Activated naive CD4-positive, alpha-beta T cell treated with anti-CD3 and anti-CD28 coated beads, Interleukin-2, amount 10 ng/mL, durations not matched to agents 7 days and 5 days (primary cell): ENCODE measurements at places on chromosomes 7 and 10.

DNA sequence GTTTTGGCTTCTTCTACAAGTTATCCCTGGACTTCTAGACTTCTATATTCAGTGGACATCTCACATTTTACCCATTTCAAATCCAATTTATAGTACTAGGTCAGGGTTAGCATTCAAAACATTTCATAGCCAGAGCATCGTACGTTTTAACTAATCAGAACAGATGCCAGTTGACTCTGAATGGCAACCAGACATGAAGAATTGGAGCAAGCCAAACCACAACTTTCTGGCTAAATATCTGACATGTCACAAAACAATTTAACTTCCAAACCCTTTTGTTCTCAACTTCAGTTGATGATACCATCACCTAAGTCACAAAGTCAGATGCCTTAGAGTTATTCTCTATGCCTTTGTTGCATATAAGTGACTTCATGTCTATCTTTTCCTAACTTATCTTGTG is 1105.7 kb downstream of the XPNPEP1 start:
- no peaks in the 10 kb centered on the region for H3K36me3 ChIP-seq
- no peak for DNase-seq
- no peak overlapping the region for H3K4me3 ChIP-seq
- H3K4me1 ChIP-seq = no peaks in the 10 kb centered on the region

- H3K27me3 ChIP-seq = peaks cover 8% of the 10 kb centered on the region
- H3K4me3 ChIP-seq = no peak overlapping the region
- H3K36me3 ChIP-seq = no peaks in the 10 kb centered on the region
- H3K4me1 ChIP-seq = no peaks in the 10 kb centered on the region
Observed at GRCh38 chr10:48236199-48236621, 38.3 kb downstream of the FRMPD2 start.

DNA sequence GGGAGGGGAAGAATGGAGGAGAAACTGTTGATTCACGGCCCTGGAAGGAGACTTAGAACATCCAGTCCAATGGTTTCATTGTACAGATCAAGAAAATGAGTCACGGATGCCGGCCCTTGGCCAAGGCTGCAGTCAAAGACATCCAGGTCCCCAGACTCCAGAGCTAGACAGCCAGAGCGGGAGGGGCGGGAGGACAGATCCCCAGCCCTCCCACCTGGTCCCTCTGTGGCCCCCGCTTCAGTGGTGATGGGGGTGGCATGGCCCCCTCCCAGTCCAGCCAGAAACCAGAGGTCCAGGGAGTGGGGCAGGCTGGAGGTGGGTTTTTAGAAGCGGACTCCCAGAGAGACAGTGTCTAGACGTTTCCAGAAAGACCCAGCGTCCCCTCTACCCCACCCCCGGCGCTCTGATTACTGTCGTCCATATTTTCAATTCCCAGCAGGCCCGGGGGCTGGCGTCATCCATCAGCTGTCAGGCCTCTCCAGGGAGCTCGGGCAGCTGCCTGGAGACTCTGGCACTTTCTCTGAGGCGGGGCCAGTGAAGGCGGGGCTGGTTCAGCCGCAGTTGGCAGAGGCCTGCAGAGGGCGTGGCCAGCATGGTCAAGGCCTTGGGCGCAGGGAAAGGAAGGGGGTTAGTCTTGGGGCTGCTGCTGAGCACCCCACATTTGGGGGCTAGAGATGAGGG is 8.0 kb upstream of the HSPB1 start:
- H3K27ac ChIP-seq = no peak overlapping the region
- H3K4me1 ChIP-seq = peaks cover 10% of the 10 kb centered on the region
- no peak overlapping the region for H3K4me3 ChIP-seq
- H3K27me3 ChIP-seq = peaks cover 35% of the 10 kb centered on the region
- DNase-seq = no peak
- no peaks in the 10 kb centered on the region for H3K36me3 ChIP-seq

DNA sequence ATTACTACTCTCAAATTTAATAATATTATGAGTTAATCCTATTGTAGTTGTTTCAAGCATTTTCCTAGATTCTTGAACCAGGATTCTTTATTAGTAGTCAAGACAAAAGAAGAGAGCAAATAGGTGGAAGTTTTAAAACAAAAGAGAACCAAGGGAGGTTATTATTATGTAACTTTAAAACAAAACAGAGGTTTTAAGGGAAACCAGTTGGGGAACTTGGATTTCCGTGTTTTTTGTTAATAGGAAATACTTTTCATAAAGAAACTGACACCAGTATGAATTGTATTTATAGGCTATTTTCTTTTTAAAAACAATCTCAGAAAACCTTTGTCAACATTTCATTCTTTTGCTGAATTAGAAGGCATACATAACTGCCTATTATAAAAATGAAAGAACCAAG is 183.9 kb downstream of the WNT2 start:
- no peak overlapping the region for H3K4me3 ChIP-seq
- no peak for DNase-seq
- H3K27me3 ChIP-seq = no peaks in the 10 kb centered on the region
- peaks cover 9% of the 10 kb centered on the region for H3K4me1 ChIP-seq
- H3K36me3 ChIP-seq = no peaks in the 10 kb centered on the region
- H3K27ac ChIP-seq = no peak overlapping the region

GRCh38 chr7:130423501-130424037 is 17.2 kb downstream of the CEP41 start:
- peaks cover 8% of the 10 kb centered on the region for H3K36me3 ChIP-seq
- no peak overlapping the region for H3K4me3 ChIP-seq
- H3K27me3 ChIP-seq = no peaks in the 10 kb centered on the region
- H3K4me1 ChIP-seq = peaks cover 53% of the 10 kb centered on the region

GRCh38 chr7:130024390-130024789 is 26.8 kb downstream of the ZC3HC1 start:
- peaks cover 37% of the 10 kb centered on the region for H3K36me3 ChIP-seq
- H3K4me1 ChIP-seq = peaks cover 4% of the 10 kb centered on the region
- H3K27ac ChIP-seq = no peak overlapping the region
- H3K27me3 ChIP-seq = no peaks in the 10 kb centered on the region
- DNase-seq = no peak

DNA sequence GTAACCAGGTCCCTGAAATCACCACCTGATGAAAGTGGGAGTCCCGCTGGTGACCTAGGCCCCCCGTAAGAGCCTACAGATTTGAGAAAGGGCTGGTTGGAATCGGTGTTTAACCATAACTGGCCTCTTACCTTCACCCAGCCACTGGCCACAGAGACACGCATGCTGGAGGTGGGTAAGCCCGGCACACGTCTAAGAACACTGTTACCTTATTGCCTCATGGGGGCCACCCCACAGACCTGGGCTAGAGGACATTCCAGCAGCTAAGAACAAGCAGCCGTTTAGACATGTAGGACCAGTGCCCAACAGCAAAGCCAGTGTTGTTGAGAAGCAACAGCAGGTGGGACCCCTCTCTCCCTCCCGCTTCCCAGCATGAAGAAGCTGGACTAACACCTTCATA is 2.5 kb upstream of the GDF2 start:
- no peaks in the 10 kb centered on the region for H3K4me1 ChIP-seq
- no peak overlapping the region for H3K27ac ChIP-seq
- no peak overlapping the region for H3K4me3 ChIP-seq
- H3K27me3 ChIP-seq = peaks cover 8% of the 10 kb centered on the region

GRCh38 chr10:124535731-124536495 is 74.3 kb downstream of the LHPP start:
- H3K27ac ChIP-seq = no peak overlapping the region
- no peak for DNase-seq
- H3K4me3 ChIP-seq = no peak overlapping the region
- H3K36me3 ChIP-seq = no peaks in the 10 kb centered on the region
- peaks cover 4% of the 10 kb centered on the region for H3K27me3 ChIP-seq

DNA sequence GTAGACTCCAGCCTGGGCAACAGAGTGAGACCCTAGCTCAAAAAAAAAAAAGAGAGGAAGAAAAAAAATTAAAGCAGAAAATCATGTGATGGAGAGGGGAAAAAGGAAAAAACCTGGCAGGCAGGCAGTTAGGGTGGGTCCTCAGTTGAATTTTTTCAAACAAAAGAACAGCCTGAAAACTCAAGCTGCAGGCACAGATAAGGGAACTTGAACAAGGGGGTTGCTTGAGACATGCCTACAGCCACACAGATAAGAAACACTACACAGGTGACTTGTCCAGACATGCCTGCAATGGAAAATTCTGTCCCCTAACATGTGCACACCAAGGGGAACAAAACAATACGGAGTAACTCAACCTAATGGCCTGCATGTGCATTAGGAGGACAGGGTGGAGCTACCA is 19.2 kb downstream of the VIM start:
- H3K36me3 ChIP-seq = no peaks in the 10 kb centered on the region
- DNase-seq = no peak
- no peaks in the 10 kb centered on the region for H3K4me1 ChIP-seq
- no peak overlapping the region for H3K27ac ChIP-seq
- no peak overlapping the region for H3K4me3 ChIP-seq

DNA sequence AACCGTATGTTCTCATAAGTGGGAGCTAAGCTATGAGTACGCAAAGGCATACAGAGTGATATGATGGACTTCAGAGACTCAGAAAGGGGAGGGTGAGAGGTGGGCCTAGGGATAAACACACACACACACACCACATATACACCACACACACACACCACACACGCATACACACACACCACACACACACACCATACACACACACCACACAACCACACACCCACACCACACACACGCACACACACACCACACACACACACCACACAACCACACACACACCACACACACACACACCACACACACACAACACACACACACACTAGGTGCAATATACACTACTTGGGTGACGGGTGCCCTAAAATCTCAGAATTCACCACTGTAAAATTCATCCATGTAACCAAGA is 113.6 kb upstream of the ADAM12 start:
- H3K4me3 ChIP-seq = no peak overlapping the region
- H3K4me1 ChIP-seq = no peaks in the 10 kb centered on the region
- H3K36me3 ChIP-seq = no peaks in the 10 kb centered on the region

- H3K4me3 ChIP-seq = no peak overlapping the region
- H3K27ac ChIP-seq = no peak overlapping the region
- H3K36me3 ChIP-seq = peaks cover 3% of the 10 kb centered on the region
- H3K4me1 ChIP-seq = peaks cover 30% of the 10 kb centered on the region
- H3K27me3 ChIP-seq = peaks cover 22% of the 10 kb centered on the region
- no peak for DNase-seq
Observed at GRCh38 chr10:78543749-78544362, 510.2 kb downstream of the RPS24 start.

DNA sequence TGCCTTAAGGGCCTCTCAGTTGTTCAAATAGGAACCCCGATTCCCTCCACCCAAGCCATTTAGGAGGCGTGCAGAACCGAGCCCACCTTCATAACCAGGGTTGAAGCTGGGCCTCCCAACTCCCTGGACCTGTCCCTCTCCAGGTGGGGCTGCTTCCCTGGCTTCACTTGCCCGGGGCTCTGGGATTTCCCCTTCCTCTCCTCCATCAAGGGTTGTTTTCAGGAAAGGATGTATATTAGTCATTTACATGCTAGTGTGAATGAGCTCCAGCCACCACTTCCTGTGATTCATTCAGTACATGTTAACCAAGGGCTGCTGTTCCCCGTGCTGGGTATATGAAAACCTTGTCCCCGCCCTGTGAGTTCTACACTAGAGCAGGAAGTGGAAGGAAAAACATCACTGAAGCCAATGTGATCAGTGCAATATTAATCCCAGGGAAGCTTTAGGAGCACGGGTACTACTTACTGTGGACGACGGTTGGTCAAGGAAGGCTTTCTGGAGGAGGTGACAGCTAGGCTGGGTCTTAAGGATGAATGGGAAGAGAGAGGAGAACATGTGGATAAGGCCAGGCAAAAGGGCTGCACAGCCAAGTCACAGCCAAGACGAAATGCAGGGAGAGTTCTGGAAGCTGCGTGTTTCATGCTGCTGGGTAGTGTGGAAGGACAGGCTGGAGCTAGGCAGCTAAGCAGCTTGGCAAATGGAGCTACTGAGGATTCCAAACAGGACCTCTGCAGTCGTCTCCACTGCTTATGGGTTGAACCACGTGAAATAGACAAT is 150.1 kb upstream of the SHH start:
- H3K36me3 ChIP-seq = no peaks in the 10 kb centered on the region
- H3K4me1 ChIP-seq = peaks cover 25% of the 10 kb centered on the region

DNA sequence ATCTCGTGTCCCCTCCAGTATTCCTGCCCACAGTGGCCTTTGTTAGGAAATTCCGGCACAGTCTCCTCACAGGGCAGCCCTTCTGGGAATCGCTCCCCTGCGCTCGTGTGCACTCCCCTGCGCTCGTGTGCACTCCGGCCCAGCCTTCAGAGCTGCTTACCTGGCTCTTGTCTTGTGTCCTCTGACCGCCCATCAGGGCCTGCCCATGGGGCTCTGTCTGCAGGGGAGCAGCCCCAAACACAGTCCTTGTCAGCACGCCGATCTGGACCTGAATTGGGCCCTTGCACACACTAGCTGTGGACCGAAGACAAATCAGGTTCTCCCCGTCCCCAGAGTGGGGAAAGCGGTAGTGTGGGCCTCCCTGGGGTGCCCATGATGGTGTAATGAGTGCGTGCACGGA is 179.4 kb downstream of the CUX1 start:
- H3K4me3 ChIP-seq = no peak overlapping the region
- no peaks in the 10 kb centered on the region for H3K36me3 ChIP-seq
- no peaks in the 10 kb centered on the region for H3K4me1 ChIP-seq
- H3K27me3 ChIP-seq = no peaks in the 10 kb centered on the region
- no peak for DNase-seq

- no peaks in the 10 kb centered on the region for H3K27me3 ChIP-seq
- H3K36me3 ChIP-seq = peaks cover 2% of the 10 kb centered on the region
- no peak overlapping the region for H3K27ac ChIP-seq
Observed at GRCh38 chr7:105885387-105886111, 9.2 kb upstream of the ATXN7L1 start.

GRCh38 chr7:43164757-43165156 is 52.3 kb downstream of the HECW1 start:
- H3K27me3 ChIP-seq = no peaks in the 10 kb centered on the region
- no peak overlapping the region for H3K4me3 ChIP-seq
- H3K4me1 ChIP-seq = no peaks in the 10 kb centered on the region

DNA sequence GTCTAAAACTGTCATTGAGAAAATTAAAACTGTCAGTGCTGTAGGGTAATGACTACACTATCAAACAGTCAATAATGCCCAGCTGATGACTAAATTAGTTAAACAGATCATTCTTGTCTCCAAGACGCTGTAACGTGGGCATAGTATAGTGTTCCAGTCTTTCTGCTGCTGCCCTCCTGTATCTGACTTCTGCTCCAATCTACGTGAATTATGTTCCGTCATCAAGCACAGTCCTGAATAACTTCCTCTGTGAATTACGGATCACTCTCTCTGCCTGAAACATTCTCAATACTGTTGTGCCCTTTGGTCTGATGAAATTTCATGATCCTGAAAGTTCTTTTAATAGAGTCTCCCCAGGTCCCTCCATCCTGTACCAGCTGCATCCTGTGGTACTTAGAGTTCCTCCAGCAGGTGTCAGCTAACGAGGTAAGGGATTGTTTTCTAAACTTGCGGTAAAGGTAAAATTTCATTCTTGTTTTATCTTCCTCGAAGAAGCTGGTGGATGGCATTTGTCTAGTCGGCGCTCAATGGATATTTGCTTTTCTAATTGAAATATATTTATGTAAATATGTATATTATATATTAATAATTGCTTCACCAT is 393.5 kb upstream of the ADARB2 start:
- H3K36me3 ChIP-seq = no peaks in the 10 kb centered on the region
- no peak overlapping the region for H3K4me3 ChIP-seq
- H3K27ac ChIP-seq = no peak overlapping the region
- no peak for DNase-seq
- H3K27me3 ChIP-seq = no peaks in the 10 kb centered on the region

GRCh38 chr7:121097577-121097976 is 109.1 kb downstream of the CPED1 start:
- H3K27me3 ChIP-seq = no peaks in the 10 kb centered on the region
- H3K36me3 ChIP-seq = no peaks in the 10 kb centered on the region
- no peak overlapping the region for H3K4me3 ChIP-seq
- DNase-seq = no peak
- no peak overlapping the region for H3K27ac ChIP-seq
- no peaks in the 10 kb centered on the region for H3K4me1 ChIP-seq

- H3K36me3 ChIP-seq = no peaks in the 10 kb centered on the region
- no peak overlapping the region for H3K27ac ChIP-seq
Observed at GRCh38 chr10:30736685-30737232, 107.2 kb upstream of the LYZL2 start.
